ENCODE measurements at places on chromosomes 6 and 20. TPM values are rescaled to one million over a fixed set of nuclear protein-coding genes. Genes with fewer than 3 reads are reported as not detected.

MOG gene
- total RNA-seq = not detected

GRCh38 chr6:106356378-106356777 is 4.1 kb upstream of the CRYBG1 start:
- no peaks in the 10 kb centered on the region for H3K4me1 ChIP-seq
- H3K27me3 ChIP-seq = no peaks in the 10 kb centered on the region
- no peak overlapping the region for H3K4me3 ChIP-seq
- no peaks in the 10 kb centered on the region for H3K36me3 ChIP-seq

BPIFB2 gene
- total RNA-seq = not detected

DNA sequence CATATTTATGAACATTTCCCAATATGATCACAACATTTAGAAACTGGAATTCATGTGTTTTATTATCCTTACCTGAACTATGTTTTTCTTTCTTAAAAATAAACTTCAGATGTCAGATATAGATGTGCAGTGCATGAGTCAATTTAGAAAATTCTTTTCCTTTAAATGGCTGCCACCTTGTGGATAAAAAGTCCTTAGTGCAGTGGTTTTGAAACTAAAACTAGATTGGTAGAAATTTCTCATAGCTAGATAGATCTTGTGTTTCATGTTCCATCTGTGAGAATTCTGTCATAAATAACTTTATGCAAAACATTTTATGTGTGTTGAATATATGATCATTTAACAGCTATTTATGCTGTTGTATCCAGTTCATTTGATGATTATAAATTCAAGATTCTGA is 134.9 kb downstream of the KLHL32 start:
- no peaks in the 10 kb centered on the region for H3K27me3 ChIP-seq
- H3K27ac ChIP-seq = no peak overlapping the region
- no peak for DNase-seq
- H3K4me1 ChIP-seq = no peaks in the 10 kb centered on the region
- no peaks in the 10 kb centered on the region for H3K36me3 ChIP-seq

DNA sequence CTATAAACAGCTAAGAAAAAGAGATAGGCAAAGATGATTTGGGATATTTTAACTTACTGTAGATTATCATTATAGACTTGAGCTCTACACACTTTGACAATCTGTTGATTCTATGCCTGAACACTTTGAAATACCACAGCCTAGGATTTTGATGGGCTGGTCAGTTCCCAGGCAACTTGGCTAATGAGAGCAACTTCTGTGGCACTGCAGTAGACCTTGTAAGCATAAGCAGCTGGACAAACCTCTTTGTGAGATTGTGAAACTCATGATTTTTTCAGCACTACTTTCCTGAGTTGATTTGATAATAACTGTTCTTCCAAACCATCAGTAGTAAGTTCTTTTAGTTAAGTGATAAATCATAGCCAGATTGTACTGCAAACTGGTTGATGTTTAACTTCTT is 27.1 kb upstream of the ELOVL5 start:
- H3K4me3 ChIP-seq = no peak overlapping the region
- no peaks in the 10 kb centered on the region for H3K27me3 ChIP-seq
- H3K4me1 ChIP-seq = no peaks in the 10 kb centered on the region
- no peaks in the 10 kb centered on the region for H3K36me3 ChIP-seq
- H3K27ac ChIP-seq = no peak overlapping the region

DCDC2 gene
- 0.70 TPM for total RNA-seq

ANKRD66 gene
- not detected for total RNA-seq

DNA sequence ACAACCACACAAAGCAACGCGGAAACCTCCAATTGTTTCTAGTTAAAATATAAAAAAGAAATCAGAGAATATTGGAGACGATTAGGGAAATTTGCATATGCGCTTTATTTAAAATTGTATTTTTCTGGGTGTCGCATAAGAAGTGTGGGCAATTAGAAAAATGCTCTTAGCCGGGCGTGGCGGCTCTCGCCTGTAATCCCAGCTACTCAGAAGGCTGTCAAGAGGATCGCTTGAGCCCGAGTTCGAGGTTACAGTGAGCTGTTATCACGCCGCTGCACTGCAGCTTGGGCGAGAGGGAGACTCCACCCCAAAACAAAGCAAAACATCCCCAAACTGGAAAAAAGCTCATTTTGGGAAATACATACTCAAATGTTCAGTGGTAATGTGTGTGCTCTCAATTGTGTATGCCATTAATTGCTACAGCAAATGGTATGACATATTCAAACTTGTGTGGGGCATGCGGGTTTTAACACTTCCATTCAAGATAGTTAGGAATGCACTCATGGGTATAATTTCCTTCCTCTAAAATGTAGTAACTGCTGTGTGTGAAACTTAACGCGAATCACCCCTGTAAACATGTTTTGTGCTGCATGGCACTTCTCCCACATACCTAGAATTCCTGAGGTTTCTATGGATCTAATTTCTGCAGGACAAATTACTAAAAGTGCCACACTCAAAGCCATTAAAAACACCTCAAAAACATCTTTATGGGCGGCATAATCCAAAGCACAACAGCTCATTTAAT is 54.7 kb upstream of the HFE start:
- no peaks in the 10 kb centered on the region for H3K27me3 ChIP-seq
- H3K4me1 ChIP-seq = no peaks in the 10 kb centered on the region
- peak overlapping the region; percentile 84 for H3K27ac ChIP-seq

- no peaks in the 10 kb centered on the region for H3K4me1 ChIP-seq
- no peak overlapping the region for H3K4me3 ChIP-seq
- no peak for DNase-seq
- no peaks in the 10 kb centered on the region for H3K36me3 ChIP-seq
Observed at GRCh38 chr6:159084493-159085091, 39.8 kb upstream of the TAGAP start.

NELFE gene
- 45.4 TPM for total RNA-seq

CLPSL2 gene
- not detected for total RNA-seq

DNA sequence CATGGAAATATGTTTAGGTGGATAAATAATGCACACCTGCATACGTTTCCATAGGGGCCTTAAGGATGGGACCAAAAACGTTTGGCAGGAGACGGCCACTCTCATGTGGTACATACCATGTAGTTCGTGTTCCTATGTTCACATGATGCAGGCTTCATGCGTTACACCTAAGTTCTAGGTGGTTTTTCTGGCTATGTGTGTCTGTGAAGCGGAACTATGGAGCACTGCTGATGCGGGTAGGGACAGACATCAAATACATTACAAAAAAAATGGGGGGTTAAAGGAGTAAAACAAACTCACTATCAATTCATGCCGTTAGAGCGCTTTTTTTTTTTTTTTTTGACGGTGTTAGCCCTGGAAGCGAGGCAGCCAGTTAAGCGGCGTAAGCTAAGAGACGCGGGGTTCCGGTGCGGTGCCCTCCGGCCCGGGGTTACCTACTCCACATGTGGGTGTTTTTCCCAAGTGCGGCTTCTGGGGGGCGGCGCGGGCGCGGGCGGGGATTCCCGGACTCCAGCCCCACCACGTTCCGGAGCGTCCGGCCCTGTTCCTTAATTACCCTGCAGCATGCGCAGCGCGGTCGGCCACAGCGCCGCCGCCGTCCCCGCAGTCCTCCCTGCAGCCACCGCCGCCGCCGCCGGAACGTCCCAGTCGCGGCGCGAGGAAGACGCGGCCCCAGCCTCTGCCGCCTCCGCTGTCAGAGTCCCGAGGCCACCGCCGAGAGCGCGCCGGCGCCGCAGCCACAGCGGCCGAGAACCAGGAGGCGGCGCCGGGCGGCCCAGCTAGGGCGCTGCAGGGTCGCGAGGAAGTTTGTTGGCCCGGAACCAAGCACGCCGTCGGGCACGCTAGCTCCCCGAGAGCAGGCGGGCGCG is 648 bp downstream of the COL19A1 start:
- H3K4me1 ChIP-seq = no peaks in the 10 kb centered on the region
- no peaks in the 10 kb centered on the region for H3K36me3 ChIP-seq
- H3K27ac ChIP-seq = peak overlapping the region; percentile 34
- peak overlapping the region; percentile 68 for H3K4me3 ChIP-seq

WFDC12 gene
- total RNA-seq = not detected

DNA sequence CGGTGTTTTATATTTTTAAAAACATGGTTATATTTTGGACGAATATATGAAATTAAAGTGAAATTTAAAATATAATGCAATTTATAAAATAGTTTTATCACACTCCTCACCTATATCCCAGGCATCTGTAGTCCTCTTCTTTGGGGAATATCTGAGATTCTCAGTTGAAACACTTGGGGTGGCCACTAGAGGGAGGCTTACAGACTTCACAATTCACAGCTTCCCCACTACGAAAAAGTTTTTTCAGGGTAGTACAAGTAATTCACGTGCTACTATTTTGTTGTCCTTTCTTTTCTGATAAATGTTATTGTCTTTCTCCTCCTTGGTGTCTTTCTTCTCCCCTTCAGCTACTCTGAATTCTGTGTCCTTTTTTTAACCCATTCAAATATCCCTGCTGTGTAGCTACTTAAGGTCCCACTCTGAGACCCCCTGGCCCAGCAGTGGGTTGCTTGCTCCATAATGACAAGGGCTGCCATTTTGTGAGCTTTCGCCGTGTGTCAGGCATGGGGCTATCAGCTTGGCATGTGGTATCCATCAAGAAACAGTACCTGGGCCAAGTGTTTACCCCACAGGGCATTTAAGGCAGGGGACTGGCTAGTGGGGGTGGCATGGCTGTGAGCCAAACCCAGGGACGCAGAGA is 43.6 kb upstream of the PHACTR3 start:
- H3K27ac ChIP-seq = no peak overlapping the region
- no peaks in the 10 kb centered on the region for H3K27me3 ChIP-seq
- H3K36me3 ChIP-seq = no peaks in the 10 kb centered on the region
- DNase-seq = no peak

All from Peyer's patch (tissue), 4 donors.